ENCODE measurements at places on chromosomes 13 and 19. TPM values are rescaled to one million over a fixed set of nuclear protein-coding genes. Genes with fewer than 3 reads are reported as not detected.

DNA sequence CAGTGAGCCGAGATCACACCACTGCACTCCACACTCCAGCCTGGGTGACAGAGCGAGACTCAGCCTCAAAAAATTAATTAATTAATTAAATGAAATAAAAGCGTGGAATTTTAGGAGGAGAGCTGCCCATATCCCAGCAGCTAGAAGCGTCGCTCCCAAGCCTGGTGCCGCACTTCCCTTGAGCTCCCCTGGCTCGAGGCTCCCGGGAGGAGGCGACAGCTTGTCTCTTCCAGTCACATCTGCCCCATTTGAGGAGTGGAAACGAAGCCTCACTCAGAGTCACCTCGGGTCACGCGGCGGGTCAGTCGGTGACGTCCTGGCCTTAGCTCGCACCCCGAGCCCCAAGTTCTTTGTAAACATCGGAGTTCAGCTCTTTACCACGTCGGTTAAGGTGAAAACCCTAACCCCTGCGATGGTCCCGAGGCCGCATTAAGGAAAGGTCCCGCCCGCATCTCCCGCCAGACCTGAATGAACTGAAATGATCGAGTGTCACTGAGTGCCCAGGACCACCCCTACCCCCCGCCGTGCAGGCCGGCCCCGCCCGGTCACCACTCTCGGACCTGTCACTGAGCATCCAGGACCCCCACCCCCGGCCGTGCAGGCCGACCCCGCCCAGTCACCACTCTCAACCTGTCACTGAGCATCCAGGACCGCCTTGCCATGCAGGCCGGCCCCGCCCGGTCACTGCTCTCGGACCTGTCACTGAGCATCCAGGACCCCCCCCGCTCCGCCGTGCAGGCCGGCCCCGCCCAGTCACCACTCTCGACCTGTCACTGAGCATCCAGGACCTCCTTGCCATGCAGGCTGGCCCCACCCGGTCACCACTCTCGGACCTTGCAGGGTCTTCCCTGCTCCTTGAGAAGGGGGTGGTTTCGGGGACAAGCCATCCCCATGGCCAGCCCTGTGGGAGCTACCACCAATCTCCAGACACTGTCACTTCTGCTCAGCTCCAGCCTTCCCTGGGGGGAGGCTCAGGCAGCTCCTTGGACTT, 176.9 kb downstream of the KDM4B start:
- no peak for DNase-seq
- no peaks in the 10 kb centered on the region for H3K36me3 ChIP-seq

GRCh38 chr13:77372275-77372674, 45.4 kb upstream of the MYCBP2 start:
- no peaks in the 10 kb centered on the region for H3K36me3 ChIP-seq
- H3K27me3 ChIP-seq = no peaks in the 10 kb centered on the region
- DNase-seq = no peak
- H3K27ac ChIP-seq = no peak overlapping the region
- no peak overlapping the region for H3K4me3 ChIP-seq

DNA sequence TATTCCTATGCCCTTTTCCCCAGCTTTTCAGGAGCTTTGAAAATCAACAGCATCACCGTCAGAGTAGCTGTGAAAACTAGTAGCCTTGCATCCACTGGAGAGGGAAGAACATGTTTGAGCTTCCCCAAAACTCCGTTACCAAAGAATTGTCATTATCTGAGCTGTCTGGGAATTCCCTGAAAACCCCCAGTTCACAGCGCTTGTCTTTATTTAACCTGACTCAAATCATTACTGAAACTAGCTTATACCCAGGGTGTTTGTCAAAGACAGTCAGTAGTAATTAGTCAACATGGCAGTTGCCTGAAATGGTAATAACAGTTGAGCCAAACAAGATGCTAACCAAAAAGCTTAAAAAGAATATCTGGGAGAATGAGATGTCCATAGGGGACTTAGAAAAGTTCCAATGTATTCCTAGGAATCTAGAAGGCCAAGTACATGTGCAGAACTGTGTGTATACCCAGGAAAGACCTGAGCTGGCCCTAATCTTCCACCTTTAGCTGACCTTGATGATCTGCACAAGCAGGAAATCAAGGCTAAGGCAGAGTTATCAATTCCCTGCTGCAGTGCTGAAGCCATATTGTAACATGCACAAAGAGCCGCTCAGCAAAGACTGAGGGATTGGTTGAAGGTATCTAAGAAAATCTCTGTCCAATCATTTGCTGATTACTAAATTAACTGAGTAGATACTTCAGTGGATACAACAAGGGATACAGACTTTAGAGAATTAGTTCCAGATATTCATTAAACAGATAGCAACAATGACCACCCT, 130.8 kb downstream of the KL start:
- peaks cover 4% of the 10 kb centered on the region for H3K36me3 ChIP-seq
- H3K27me3 ChIP-seq = peaks cover 62% of the 10 kb centered on the region
- DNase-seq = peak; percentile 46
- peak overlapping the region; percentile 83 for H3K27ac ChIP-seq
- peaks cover 17% of the 10 kb centered on the region for H3K4me1 ChIP-seq

GRCh38 chr13:51380269-51380668, 40.8 kb downstream of the SERPINE3 start:
- no peaks in the 10 kb centered on the region for H3K27me3 ChIP-seq
- DNase-seq = no peak
- peak overlapping the region; percentile 42 for H3K27ac ChIP-seq
- H3K4me1 ChIP-seq = no peaks in the 10 kb centered on the region
- H3K36me3 ChIP-seq = peaks cover 34% of the 10 kb centered on the region

GRCh38 chr13:45510672-45511071, 45.9 kb downstream of the COG3 start:
- H3K27ac ChIP-seq = no peak overlapping the region
- no peak for DNase-seq
- H3K27me3 ChIP-seq = no peaks in the 10 kb centered on the region
- no peaks in the 10 kb centered on the region for H3K4me1 ChIP-seq
- peaks cover 15% of the 10 kb centered on the region for H3K36me3 ChIP-seq

DNA sequence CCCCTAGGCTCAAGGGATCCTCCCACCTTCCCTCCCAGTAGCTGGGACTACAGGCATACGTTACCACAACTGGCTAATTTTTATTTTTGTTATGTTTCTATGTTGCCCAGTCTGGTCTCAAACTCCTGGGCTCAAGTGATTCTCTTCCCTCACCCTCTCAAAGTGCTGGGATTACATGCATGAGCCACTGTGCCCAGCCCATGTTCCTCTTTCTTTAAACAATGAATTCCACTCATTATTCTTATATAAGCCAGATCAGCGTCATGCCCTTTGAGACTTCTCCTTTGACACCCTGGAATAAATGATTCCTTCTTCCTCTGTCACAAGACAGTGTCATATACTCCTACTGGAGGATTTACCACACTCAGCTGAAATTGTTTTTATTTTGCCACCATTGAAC, 519.9 kb upstream of the SPRY2 start:
- DNase-seq = no peak
- no peaks in the 10 kb centered on the region for H3K4me1 ChIP-seq
- no peak overlapping the region for H3K4me3 ChIP-seq
- no peaks in the 10 kb centered on the region for H3K27me3 ChIP-seq
- no peak overlapping the region for H3K27ac ChIP-seq
- H3K36me3 ChIP-seq = no peaks in the 10 kb centered on the region

DNA sequence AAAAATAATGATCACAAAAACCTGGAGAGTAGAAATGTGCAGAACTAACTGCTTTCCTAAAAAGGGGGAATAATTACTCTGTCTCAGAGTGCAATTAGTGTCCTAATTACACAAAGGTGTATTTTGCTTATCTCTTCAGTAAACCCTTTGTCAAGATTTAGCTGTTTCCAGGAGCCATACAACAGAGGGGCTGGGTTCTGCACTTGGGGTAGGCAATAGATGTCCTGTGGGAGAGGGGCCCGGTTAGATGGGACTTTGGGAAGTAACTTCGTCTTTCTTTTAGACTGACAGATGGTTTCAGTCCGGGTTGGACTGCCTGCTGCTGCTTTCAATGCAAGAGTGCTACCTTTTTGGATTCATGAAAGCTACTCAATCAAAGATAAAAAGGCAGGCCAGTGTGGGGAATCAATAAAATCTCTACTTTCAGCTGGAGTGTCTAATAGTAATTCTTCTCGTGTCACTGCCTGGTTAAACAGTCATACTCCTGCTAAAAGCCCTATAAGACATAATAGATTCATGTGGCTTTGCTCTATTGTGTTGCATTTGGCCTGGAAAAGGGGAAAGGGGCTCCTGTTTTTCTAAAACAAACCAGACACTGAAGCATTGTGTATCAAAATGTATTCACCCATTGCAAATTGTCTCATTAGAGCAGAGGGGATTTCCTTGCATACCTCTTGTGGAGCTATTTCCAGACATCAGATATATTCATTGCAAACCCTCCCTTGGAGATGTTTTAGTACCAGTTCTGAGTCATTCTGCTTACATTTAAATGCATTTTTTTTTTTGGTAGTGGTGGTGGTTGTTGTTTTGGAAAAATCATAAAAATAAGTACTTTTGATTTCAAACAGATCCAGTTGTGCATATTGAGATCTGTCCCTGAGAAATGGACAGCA, 83.3 kb upstream of the PCDH8 start:
- H3K4me3 ChIP-seq = no peak overlapping the region
- no peaks in the 10 kb centered on the region for H3K4me1 ChIP-seq
- no peaks in the 10 kb centered on the region for H3K36me3 ChIP-seq
- H3K27me3 ChIP-seq = peaks cover 9% of the 10 kb centered on the region

DNA sequence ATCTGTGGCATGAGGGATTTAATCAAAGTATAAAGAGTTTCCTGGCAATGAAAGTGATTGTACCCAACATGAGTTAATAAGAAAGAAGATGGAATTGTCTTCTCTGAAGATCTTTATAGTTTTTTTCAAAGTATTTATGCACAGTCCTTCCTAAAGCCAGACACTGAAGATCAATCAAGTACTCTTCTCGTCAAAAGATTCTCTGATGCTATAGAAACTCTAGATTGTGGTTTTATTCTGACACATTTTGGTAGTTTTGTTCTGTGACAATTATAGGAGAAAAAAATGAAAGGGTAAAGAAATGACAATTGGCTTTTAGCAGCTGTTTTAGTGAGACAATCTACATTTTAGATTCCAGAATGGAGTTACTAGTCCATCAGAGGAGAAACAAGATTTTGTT, 10.4 kb upstream of the ENOX1 start:
- H3K27ac ChIP-seq = peak overlapping the region; percentile 95
- H3K4me1 ChIP-seq = peaks cover 59% of the 10 kb centered on the region
- H3K27me3 ChIP-seq = peaks cover 62% of the 10 kb centered on the region
- DNase-seq = no peak

DNA sequence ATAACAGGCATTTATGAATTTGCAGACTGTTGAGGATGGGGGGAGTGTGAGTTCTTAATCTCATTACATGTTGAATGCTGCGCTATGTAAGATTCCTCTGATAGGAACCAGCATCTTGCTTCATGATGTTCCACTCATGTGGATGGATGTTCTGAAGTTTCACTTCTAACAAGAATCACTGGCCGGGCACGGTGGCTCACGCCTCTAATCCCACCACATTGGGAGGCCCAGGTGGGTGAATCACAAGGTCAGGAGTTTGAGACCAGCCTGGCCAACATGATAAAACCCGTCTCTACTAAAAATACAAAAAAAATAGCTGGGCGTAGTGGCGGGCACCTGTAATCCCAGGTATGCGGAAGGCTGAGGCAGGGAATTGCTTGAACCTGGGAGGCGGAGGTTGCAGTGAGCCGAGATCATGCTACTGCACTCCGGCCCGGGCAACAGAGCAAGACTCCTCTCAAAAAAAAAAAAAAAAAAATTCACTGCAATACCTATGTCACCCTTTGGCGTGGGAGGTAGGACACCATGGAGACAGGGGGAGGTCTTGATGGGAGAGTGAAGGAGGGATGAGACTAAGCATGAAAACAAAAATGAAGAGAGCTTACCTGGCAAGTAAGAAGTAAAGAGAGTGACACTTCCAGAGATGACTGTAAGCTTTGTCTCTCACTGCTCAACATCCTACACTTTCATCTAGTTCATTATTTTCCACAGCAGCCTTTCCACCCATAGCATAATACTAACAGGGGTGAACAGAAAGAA, 133.0 kb downstream of the DCT start:
- peaks cover 41% of the 10 kb centered on the region for H3K4me1 ChIP-seq
- DNase-seq = peak; percentile 20
- H3K4me3 ChIP-seq = peak overlapping the region; percentile 3
- peaks cover 19% of the 10 kb centered on the region for H3K27me3 ChIP-seq
- no peaks in the 10 kb centered on the region for H3K36me3 ChIP-seq

DNA sequence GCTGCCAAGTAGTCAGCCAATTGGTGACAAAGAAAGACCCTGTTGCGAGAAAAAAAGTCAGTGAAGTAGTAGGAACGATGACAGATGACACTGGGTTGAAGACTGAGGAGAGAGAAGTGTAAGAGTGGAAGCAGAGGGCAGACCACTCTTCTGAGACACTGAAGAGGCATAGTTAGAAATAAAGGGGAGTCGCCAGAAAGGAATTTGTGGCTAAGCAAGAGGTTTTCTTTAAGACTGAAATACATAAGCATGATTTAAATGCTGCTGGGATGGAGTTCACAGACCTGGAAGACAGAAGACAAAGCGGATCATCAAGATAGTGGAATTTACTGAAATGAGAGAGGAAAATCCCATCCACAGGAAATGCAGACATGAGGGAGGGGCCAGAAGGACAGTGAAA, 56.2 kb upstream of the USPL1 start:
- H3K36me3 ChIP-seq = no peaks in the 10 kb centered on the region
- DNase-seq = no peak
- peaks cover 18% of the 10 kb centered on the region for H3K27me3 ChIP-seq
- H3K27ac ChIP-seq = no peak overlapping the region

DNA sequence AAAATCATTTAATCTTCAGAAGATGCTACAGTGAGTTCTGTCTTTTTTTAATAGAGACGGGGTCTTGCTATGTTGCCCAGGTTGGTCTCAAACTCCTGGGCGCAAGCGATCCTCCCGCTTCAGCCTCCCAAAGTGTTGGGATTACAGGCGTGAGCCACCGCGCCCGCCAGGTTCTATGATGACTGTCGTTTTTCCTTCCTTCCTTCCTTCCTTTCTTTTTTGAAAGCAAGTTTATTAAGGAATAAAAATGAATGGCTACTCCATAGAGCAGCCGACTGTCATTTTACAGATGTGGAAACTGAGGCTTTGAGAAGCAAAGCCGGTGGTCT, 511 bp upstream of the GAMT start:
- peaks cover 7% of the 10 kb centered on the region for H3K27me3 ChIP-seq
- peaks cover 21% of the 10 kb centered on the region for H3K4me1 ChIP-seq
- peak overlapping the region; percentile 36 for H3K4me3 ChIP-seq
- no peak for DNase-seq

DNA sequence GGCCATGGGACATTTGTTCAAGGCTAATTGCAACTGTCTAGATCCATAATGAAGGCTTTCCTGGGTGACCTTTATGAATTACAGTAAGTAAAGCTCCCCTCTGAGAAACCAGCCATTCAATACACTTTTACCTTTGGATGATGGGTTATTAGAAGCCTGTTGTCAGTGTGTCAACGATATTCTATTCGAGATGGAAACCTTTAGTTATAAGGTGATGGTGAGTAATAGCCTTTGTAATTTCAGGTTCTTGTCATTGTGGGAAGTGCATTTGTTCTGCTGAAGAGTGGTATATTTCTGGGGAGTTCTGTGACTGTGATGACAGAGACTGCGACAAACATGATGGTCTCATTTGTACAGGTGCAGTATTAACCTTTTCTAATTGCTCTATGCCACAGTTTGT, 261.7 kb downstream of the ITGBL1 start:
- H3K27me3 ChIP-seq = peaks cover 11% of the 10 kb centered on the region
- H3K36me3 ChIP-seq = no peaks in the 10 kb centered on the region
- no peak overlapping the region for H3K4me3 ChIP-seq
- no peak overlapping the region for H3K27ac ChIP-seq

Gene ZNF71
- 6.9 TPM for total RNA-seq

Gene SYCN
- not detected for total RNA-seq

Gene EBI3
- total RNA-seq = 21.8 TPM

Gene NLRP4
- not detected for total RNA-seq

Gene LGALS14
- 4.3 TPM for total RNA-seq

Gene CGB8
- total RNA-seq = not detected

Gene TEX26
- not detected for total RNA-seq

Gene FBXO27
- total RNA-seq = 3.7 TPM

Gene ATP1A3
- total RNA-seq = 4.3 TPM

Gene KLK10
- total RNA-seq = not detected

Gene IFNL1
- total RNA-seq = 0.29 TPM

Gene CEACAM4
- total RNA-seq = not detected
